Tracheal epithelial cell (primary cell): ENCODE measurements at places on chromosomes 11 and 22. TPM values are rescaled to one million over a fixed set of nuclear protein-coding genes. Genes with fewer than 3 reads are reported as not detected.

The NXPE2 gene
- total RNA-seq, result not detected in 2 replicates

The PLAAT2 gene
- 0.24 and 0.64 TPM in 2 replicates for total RNA-seq

The E2F8 gene
- 1.4 and 1.5 TPM in 2 replicates for total RNA-seq

The OR4A16 gene
- total RNA-seq, result not detected in 2 replicates

The KCNA4 gene
- total RNA-seq, result not detected in 2 replicates

The PIWIL4 gene
- total RNA-seq, result 0.85 and 1.2 TPM in 2 replicates

The TUB gene
- 0.21 and 0.96 TPM in 2 replicates for total RNA-seq

The MMP3 gene
- total RNA-seq, result 1.2 TPM in 1 of 2 replicates, not detected in the other

The OR10A2 gene
- under 0.01 TPM in 1 of 2 replicates, not detected in the other for total RNA-seq

The CFAP300 gene
- total RNA-seq, result 3.6 and 8.7 TPM in 2 replicates

The OR10D3 gene
- total RNA-seq, result not detected in 2 replicates

The APOBEC3H gene
- total RNA-seq, result 0.72 and 1.5 TPM in 2 replicates
